Stimulated activated CD4-positive, alpha-beta T cell treated with anti-CD3 and anti-CD28 coated beads, Interleukin-1b, Interleukin-23, amount 100 ng/mL, for 4 hours (primary cell): ENCODE measurements at places on chromosomes 3 and 15.

- no peak for DNase-seq
Observed at GRCh38 chr15:29550834-29551465, 271.3 kb downstream of the TJP1 start.

GRCh38 chr3:129855832-129856419, 37.6 kb downstream of the TMCC1 start:
- DNase-seq, result no peak

DNA sequence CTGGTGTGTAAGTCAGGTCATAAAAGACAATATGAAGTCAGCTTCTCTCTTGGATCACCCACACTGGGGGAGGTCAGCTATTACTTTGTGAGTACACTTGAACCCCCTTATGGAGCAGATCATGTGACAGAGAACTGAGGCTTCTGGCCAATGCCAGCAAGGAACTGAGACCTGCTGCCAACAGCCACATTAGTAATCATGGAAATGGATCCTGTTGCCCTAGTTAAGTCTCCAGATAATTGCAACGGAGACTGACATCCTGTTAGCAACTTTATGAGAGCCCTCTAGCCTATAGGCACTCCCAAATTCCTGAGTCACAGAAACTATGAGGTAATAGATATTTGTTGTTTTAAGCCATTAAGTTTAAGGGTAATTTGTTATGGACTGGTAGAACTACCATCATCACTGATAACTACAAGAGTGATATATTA, 110.4 kb upstream of the GMNC start:
- DNase-seq, result no peak

GRCh38 chr3:172892158-172892557, 141.6 kb downstream of the ECT2 start:
- DNase-seq, result no peak

- no peak for DNase-seq
Observed at GRCh38 chr15:84960391-84961113, 21.1 kb upstream of the PDE8A start.

GRCh38 chr3:149390772-149391212, 13.3 kb upstream of the TM4SF1 start:
- DNase-seq, result no peak

DNA sequence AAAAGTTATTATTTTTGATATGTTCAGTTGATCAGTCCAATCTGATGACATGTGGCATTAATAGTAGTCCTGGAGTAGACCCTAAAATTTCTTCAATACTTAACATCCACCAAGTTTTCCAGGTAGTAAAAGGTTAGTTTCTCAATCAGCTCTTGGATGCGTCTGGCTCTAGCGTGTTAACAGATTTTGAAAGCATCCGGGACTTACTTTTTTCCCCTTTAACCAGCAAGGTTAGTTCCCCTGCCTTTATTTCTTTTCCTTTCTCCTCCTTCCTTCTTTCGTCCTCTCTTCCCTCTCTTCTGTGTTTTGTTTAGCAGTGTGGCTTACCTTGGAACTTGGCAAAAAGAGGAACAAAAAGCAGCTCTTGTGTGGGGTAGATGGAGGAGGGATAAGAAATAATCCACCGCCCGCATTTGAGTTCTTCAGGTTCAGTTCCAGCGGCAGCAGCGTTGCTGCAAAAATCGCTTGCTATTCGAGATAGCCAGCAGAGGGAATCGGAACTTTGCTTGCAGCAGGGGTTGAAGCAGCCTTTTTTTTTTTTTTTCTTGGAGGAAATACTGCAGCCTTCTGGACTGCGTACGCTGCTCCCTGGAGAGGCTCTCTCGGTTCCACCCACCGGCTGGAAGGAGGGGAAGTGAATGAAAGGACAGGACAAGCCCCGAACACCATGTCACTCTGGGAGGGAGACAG, at the start of gene RBMS3:
TSS of gene RBMS3 (plus strand) at position 668 of the 690 bp plus-strand sequence.
- no peak for DNase-seq

- DNase-seq, result no peak
Observed at GRCh38 chr3:117201901-117202774, 492.6 kb downstream of the TUSC7 start.

- DNase-seq, result no peak
Observed at GRCh38 chr3:33402936-33403335, 37.3 kb downstream of the UBP1 start.

DNA sequence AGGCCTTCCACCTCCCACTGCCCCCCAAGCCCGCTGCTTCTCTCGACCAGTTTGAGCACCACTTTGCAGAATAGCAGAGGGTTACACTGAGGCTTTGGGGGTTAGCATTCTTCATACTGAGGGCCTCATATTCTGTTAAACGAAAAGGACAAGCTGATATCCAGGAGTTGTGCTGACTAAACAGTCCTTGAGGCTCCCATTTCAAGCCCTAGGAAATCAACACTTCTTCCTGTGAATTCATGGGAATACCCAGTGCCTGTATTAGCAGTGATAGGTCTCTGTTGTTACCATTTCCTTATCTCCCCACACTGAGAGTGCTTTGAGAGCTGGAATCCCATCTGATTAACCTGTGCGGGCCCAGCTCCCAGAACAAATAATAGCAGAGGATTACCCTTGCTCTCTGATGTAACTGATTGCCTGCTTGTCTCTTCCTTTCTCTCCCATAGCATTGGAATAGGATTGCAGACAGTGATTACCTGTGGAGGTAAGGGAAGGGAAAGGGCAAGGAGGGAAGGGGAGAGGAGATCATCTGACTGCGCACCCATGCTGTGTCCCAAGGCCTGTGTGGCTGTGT, 930 bp downstream of the FBXW12 start:
- DNase-seq, result no peak

DNA sequence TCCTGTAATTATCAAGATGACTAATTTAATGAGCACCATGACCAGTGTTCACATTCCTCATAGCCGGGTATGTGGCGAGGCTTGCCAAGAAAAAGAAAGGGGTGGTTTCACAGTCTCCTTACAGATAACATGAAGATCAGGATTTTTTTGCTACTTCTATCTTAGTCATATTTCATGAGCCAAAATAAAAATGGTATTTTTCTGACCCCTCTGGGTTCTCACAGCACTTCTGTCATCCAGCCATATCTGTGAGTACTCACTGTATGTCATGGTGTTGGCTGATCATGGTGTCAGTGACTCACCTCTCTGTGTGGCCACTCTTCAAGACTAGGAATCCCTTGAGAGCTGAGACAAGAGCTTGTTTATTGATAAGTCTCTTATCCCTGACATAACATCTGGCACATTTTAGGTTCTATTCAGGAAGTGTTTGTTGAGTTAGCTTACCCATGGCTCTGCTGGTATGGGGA, 130.5 kb upstream of the LMCD1 start:
- DNase-seq, result no peak

DNA sequence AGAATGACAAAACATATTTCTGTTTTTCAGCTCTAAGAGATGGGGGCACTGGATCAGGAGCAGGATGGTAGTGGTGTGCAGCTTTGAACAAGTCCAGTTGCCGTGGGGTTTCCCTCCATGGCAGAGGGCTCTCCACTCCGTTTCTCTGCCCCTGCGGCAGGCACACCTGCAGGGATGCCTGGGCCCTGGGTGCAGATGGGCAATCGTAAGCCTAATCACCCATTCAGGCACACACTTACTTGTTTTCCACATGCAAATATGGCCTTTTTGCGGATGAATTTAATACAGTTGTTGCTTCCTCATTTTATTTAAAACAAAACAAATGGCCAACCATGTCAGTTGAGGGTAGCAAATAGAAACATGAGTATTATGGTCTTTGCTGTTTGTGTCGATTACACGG, 85.1 kb downstream of the LPP start:
- DNase-seq, result no peak

- DNase-seq, result no peak
Observed at GRCh38 chr3:179234199-179234598, 16.7 kb downstream of the KCNMB3 start.

- no peak for DNase-seq
Observed at GRCh38 chr3:172568701-172569100, 45.5 kb upstream of the TNFSF10 start.

DNA sequence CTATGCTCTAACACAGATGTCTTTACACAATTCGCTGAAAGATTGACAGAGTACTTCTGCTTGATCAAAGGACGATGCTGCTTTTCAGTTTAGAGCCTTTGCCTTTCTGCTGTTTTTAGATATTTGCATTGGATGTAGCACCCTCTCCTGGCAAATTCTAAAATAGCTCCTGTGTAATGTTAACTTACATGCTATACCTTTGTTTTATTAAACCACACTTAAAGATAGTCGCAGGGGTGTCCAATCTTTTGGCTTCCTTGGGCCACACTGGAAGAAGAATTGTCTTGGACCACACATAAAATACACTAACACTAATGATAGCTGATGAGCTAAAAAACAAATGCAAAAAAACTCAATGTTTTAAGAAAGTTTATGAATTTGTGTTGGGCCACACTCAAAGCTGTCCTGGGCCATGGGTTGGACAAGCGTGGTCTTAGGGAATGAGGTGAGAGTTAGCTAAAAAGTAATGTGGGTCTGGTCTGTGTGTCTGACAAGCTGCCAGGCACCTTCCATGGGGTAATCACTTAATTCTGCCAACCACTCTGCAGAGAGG, 62.9 kb downstream of the ATG7 start:
- no peak for DNase-seq

GRCh38 chr15:39631357-39631756, 50.5 kb downstream of the THBS1 start:
- no peak for DNase-seq

- no peak for DNase-seq
Observed at GRCh38 chr3:197365586-197365985, 67.2 kb upstream of the DLG1 start.

DNA sequence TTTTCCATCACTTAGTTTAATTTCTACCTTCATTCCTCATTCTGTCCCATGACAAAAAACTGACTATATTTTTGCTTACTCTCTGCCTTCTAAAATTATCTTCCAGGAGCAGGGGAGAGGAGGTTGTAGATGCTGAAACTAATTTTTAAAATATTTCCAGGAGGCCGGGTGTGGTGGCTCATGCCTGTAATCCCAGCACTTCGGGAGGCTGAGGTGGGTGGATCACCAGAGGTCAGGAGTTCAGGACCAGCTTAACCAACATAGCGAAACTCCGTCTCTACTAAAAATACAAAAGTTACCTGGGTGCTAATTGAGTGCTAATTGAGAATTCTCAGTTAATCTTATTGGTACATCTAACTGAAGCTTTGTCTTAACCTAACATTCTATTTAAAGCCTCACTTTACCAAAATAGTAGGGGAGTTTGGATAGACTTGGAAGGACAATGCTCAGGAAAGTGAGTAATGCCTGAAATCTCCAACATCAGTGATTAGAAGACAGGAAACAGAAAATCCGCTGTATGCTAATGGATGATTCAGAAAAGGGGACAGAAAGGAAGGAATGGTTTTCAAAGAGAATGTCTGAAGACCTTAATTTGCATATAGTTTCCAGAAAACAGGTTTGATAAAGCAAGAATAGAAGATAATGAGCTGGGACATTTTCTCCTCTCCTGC, 336.1 kb downstream of the GBE1 start:
- no peak for DNase-seq

GRCh38 chr15:60584355-60584998, 105.5 kb upstream of the ICE2 start:
- DNase-seq, result no peak
